ENCODE measurements at places on chromosomes 7 and 10.

DNA sequence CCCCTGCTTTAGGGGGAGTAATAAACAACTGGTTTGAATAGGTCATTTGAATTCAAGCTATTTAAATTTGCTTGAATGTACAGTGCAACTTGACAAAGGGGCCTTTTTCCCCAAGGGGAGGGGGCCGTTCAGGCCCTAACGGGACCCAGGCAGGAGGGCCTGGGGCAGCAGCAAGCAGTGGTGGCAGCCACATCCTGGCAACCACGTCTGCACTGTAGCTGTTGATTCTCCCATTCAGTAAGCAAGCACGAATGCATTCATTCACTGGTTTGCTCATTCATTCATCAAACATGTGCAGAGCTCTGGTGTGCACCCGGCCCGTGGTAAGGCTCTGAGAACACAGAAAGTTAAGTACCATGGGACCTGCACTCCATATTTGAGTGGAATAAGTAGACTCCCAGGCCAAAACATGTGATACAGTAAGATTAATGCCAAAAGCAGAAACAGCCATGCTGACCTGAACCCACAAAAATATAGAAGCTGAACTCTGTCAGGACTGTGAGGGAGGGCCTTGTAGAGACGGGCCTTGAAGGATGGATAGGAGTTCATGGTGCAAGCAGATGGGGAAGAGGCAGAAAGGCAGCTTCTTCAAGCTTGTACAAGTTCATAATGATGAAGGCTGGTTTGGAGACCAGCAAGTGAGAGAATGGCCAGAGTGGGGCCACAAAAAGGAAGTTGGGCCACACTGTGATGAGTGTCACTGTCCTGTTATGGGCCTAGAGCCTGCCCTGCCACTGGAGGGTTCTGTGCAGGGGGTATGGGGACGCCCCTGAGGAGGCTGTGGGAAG is 29.3 kb upstream of the C10orf53 start:
- DNase-seq, result no peak

- DNase-seq, result no peak
Observed at GRCh38 chr7:151381348-151382078, 28.3 kb downstream of the WDR86 start.

DNA sequence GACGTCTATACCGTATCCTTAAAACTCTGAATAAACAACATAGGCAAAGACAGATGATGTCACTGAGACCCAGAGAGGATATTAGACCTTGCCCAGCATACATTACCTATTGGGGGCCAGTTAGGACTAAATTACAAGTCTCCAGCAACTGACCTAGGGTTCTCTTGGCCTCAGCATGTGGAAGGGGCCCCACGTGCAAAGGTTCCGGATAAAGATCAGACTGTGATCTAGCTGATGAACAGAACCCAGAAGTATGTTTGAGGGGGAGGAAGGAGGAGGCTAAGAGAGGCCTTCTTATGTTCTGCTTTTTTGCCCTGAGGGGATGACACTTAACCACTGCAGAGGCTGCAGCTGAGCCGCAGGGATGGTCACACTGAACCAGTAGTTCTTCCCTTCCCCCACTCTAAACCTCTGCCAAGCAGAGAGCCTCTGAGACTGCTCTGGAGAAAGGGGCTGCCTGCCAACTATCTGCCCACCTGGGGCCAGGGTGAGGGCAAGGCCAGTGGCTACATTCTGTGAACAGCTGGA is 24.0 kb upstream of the KMT2C start:
- no peak for DNase-seq

DNA sequence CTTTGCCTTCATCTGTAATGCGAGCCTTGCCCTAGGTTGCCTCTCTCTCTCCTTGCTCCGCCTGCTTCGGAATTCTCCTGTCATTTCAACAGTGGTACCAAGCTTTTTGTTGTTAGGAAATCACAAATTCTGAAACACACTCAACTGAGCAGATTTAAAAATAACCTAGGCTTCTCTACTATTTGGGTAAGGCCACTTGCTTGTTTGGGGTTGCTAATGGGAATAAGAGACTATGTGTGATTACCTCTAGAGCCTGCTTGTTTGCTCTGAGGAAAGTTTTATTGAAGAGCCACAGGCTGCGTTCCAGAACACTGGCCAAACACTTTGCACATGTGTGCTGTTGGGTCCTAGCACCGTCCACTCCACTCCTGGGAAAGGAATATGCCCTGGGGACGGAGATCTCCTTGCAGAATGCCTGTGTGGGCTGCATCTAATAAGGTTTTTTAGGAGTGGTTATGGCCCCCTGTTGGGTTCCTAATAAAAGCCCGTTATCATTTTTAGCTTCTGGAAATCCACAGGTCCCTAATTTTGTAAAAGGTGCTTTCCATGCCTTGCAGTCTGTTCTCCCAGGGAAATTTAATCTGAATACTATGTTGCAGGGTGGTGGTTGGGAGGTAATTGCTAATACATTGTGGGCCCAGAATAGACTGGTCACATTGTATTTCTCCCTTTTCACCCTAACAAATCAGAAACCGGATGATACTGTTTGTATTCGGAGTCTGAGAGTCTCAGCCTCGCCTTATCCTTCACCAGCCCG is 68.7 kb upstream of the KLF6 start:
- no peak for DNase-seq

GRCh38 chr7:37604078-37604477 is 79.5 kb upstream of the GPR141 start:
- no peak for DNase-seq

GRCh38 chr7:155373359-155374273 is 75.9 kb downstream of the INSIG1 start:
- no peak for DNase-seq

GRCh38 chr7:146346096-146346495 is 229.5 kb downstream of the CNTNAP2 start:
- DNase-seq, result no peak

- DNase-seq, result peak; percentile 64
Observed at GRCh38 chr10:110918269-110918642, 724 bp downstream of the BBIP1 start.

DNA sequence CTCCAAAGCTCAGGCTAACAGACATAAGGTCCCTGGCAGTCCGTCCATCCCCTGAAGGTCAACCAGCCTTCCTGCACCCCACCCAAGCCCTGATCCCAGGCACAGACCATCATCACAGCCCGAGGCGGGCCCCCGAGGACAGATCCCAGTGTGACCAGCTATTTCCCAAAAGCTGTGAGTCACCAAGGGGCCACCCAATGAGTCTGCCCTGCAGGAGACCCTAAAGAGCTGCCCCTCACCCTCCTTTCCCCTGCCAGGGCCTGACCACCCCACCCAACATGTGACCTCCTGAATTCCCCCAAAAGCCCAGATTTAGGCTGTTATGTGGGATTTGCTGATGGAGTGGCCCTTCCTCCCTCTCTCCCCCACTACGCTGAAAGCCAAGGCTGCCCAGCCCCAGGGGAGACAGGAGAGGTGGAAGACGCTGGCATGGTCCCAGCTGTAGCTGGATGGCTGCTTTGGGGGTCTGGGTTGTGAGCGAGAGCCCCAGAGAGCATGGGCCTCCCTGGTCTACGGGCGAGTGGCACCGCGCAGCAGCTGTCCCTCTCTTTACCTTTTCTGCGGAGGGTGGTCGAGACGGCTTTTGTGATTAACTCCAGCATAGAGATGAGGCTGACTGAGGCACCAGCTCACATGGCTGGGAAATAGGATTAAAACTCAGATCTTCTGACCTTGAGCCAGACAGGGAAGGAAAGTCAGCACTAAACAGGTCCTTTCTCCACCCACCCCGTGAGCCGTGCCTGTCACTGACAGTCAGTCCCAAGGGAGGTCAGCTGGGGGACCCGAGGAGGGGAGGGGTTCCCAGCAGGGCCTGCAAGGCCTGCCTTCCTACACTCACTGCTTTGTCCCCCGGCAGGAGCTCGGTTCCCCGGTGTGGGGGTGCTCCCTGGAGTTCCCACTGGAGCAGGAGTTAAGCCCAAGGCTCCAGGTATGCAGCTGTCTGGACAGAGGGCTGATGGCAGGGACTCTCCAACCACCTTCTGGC is 16.7 kb downstream of the ELN start:
- no peak for DNase-seq

- no peak for DNase-seq
Observed at GRCh38 chr10:130964771-130965170, 346.8 kb downstream of the TCERG1L start.

DNA sequence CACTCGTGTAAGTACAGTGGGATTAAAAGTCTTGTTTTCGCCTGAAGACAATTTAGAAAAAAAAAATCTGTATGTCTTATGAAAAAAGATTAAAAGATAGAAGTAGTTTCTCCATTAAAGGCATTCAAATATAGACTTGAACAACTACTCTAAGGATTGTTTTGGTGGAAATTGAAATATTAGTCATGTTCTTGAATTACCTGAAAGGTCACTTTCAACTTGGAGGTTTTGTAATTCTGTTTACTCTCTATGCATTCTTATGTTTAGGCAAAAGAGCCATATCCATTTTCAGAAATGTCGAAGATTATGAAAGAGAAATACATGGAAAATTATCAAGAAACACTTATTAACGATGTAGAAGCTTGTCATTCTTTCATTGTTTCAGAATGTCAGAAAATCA is 373.7 kb downstream of the ARL4A start:
- DNase-seq, result no peak

- no peak for DNase-seq
Observed at GRCh38 chr7:47786557-47787248, 161.6 kb downstream of the PKD1L1 start.

GRCh38 chr10:110404413-110404812 is 93.3 kb upstream of the DUSP5 start:
- DNase-seq, result no peak

GRCh38 chr7:20172736-20173334 is 44.3 kb downstream of the MACC1 start:
- DNase-seq, result peak; percentile 5

DNA sequence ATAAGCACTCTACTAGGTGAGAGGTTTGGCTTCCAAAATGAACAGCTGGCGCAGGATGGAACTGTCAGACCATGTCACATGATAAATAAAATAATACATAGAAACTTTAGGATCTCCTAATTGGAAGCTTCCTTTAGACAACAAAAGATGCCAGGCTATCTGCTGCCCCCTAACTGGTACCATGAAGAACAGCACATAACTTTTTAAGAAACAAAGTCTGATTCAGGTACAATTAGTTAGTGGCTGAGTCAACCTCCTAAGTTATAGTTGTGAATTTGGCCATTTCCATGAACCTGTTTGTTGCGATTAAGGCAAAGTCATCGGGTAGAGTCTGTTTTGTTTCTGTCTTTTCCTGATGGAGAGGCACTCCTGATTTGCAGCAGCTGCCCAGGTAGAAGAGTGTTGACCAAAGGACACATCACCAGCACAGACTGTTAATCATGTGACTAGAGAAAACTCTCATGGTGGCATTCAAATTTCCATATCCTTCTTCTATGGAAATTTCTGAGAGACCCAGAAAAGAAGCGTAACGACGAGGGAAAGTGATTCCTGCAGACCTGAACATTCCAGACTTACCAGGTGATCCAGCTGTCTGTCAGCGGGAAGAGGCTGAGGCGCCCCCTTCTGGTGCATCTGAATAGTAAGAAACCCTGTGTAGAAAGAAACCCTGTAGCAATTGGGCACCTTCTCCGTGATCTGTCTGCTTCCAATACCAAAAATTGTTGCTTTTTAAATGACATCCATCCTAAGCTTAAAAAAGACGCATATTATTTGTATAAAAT is 8.6 kb upstream of the INHBA start:
- DNase-seq, result peak; percentile 40

DNA sequence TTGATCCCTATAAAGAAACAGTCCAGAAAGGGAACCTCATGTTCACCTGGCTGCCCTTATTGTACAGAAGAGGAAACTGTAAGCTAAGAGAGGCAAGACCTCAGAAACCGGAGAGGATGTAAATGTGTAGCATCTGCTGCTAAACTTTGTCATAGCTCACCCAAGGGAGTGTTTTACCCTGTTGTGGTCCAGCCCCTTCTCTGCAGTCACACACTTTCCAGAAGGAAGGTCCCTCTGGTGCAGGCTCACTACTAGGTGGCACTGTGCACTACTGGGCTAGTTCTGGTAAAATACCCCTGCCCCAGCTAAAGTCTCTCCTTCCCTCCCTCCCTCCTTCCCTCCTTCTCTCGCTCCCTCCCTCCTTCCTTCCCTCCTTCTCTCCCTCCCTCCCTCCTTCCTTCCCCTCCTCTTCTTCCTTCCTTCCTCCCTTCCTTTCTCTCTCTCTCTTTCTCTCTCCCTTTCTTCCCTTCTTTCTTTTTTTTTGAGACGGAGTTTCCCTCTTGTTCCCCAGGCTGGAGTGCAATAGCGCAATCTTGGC is 42.5 kb upstream of the LCOR start:
- no peak for DNase-seq

- DNase-seq, result no peak
Observed at GRCh38 chr10:121188005-121188404, 336.8 kb downstream of the WDR11 start.

GRCh38 chr7:79281426-79281825 is 172.0 kb downstream of the MAGI2 start:
- no peak for DNase-seq

- DNase-seq, result no peak
Observed at GRCh38 chr7:127959770-127960169, 71.5 kb downstream of the LRRC4 start.

GRCh38 chr7:139500770-139501138 is 17.3 kb upstream of the KLRG2 start:
- no peak for DNase-seq

DNA sequence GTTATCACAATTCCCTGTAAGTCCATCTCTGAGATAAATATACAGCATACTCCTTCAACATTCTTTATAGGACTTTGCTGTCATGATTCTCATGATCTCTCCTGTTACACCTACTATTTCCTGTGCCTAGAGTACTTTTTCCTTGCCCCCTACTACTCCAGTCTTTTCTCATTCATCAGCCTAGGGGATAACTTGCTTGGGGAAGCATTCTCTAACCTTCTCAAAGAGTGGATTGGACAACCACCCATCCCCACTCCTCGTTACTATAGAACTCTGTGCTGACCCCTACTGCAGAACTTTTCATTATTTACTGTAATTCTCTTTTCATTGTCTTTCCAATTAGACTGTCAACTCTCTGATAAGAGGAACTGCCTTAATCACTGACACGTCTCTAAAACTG is 57.4 kb upstream of the TFEC start:
- no peak for DNase-seq

- DNase-seq, result no peak
Observed at GRCh38 chr7:157520249-157520648, 183.4 kb downstream of the DNAJB6 start.

DNA sequence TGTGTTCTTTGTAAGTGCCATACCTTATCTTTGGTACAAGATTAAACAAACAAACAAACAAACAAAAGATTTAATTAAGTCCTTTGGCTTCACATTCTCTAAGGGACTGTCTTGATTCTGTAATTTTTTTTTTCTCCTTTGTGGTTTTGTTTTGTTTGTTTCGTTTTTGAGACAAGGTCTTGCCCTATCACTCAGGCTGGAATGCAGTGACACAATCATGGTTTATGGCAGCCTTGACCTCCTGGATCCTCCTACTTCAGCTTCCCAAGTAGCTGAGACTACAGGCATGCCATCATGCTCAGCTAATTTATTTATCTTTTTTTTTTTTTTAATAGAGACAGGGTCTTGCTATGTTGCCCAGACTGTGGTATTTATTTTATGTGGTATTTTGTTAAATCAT is 165.8 kb downstream of the LRRC4 start:
- DNase-seq, result no peak

GRCh38 chr10:108779501-108779900 is 1143.8 kb downstream of the XPNPEP1 start:
- no peak for DNase-seq
